Left forelimb (tissue), 1 donor: ENCODE measurements at places on chromosomes 2 and 18.

DNA sequence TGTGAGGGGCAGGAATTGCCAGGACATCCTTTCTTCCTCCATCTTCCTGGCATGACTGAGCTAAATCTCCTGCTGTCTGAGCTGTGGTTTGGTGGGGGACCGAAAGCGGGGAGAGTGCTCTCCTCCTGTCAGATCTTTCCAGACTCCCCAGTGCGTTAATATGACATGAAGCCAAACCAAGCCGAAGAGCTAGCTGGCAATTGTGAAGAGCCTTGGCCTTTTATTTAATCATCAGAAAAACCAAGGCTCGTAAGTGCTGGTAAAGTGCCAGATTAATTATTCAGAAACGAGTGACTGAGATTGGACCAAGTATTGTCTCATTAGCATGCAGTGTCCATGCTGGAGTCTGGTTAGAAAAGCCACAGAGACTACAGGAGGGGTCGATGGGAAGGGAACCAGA lies 14.5 kb upstream of the LRPPRC start:
- no peak for DNase-seq

DNA sequence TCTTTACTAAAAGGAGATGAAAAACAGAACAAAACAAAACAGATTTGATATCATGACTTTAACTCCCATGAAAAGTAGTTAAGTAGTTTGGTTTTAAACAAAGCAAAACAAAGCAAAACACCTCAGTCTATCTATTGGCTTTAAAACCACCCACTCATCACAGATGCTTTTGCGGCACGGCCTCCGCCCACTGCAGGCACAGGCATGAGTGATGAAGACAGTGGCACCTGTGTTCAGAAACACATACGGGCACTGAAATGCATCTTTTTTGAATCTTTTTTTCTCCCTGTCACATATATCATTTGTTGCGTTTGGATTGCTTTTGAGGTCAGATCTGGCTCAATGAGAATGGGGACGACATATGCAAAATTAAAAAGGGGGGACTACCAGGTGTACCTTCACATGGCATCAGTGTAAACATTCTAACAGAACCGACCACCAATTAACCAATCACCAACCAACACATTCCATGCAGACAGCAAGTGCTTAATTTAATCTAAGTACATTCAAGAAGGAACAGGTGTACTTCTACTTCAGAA lies 147.4 kb upstream of the REV1 start:
- no peak for DNase-seq

GRCh38 chr2:219631904-219632759 lies 4.7 kb downstream of the SLC4A3 start:
- peak; percentile 59 for DNase-seq

DNA sequence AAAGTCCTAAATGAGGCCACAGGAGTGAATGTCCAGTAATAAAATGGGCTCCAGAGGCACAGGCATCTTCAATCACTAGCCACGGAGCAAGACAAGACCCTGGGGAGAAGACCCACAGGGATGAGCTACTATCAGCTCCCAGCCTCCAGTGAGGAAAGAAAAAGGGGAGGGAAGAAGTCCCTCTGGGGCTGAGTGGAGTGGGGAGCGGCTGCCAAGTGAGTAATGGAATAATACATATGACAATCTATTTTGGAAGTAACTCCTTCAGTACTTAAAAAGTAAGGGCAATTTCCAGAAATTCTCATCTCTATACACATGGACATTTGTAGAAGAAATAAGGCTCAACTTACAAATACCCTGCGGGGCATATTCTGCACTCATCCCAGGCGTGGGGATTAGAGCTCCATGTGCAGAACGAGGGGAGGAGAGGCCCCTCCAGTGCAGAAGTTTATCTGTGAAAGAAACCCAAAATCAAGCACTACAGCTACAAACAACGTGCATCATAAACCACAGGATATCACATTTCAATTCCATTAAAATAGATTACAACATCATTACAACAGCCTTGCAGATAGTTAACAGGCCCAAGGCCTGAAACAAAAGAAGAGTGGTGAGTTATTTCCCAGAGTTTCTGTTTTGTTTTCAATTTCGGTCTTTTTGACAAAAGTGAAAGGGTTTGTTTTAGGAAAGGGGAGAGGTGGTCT lies 84.9 kb downstream of the BCL11A start:
- no peak for DNase-seq

DNA sequence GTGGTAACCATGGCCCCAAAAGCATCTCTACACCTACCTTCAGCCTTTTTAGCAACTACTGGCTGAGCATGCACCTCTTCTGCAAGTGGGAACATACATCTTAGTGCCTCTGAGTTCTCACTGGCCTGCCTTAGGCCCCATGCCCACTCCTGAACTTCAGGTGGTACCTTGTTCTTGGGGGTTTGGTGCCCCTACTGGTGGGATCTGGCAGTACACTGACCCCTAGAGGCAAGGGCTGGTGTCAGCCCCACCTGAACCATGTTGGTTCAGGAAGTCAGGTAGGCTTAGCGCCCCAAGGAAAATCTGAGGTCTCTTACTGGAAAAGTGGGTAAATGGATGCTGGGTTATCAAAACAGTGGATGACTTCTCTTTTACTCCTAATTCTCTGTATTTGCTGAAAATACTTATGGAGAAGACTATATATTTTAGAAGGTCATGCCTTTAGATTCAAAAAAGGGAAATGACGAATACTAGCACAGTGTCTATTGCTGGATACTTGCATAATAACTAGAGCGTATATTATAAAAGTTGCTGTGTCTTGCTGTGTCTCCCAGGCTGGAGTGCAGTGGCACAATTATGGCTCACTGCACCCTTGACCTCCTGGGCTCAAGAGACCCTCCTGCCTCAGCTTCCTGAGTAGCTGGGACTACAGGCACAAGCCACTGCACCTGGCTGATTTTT lies 84.6 kb downstream of the RAB31 start:
- DNase-seq, result no peak

GRCh38 chr2:229170916-229171315 lies 100.2 kb downstream of the PID1 start:
- DNase-seq, result no peak

DNA sequence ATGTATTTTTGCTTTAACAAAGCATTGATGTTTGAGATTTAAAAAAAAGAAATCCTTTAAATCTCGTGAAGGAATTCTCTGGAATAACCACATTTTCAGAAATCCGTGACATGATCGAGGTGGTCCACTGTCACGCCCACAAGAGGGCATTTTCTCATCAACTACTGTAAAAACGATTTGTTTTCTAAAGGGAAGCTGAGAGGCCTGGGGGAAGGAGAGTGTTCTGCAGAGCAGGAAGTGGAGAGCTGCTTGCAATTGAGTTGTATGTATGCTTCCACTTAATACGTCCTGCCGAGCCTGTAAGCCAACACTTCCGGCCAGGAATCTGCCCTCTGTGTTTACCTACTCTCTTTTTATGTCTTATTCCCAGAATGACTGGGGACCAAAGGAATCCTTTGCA lies 19.4 kb downstream of the KLHL29 start:
- DNase-seq, result no peak

GRCh38 chr2:32742376-32742775 lies 114.5 kb downstream of the TTC27 start:
- no peak for DNase-seq

DNA sequence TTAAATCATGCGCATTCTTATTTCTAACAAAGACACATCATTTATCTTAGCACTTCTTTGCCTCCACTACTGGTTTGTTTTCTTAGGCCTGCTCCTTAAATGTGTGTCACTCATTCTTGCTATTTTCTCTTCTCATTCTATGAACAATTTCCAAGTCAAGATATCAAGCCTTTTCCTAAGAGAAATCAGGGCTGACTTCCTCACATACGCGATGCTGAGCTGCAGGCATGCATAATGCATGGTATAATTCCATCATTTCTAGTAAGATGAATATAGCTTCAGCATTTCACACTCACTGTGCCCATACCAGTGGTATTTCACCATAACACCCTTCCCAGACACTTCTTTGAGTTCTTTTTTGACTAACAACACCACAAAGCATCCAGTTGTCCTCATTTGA lies 838.9 kb upstream of the DDX18 start:
- DNase-seq, result no peak

GRCh38 chr2:64951306-64951953 lies 37.8 kb upstream of the SLC1A4 start:
- DNase-seq, result no peak

DNA sequence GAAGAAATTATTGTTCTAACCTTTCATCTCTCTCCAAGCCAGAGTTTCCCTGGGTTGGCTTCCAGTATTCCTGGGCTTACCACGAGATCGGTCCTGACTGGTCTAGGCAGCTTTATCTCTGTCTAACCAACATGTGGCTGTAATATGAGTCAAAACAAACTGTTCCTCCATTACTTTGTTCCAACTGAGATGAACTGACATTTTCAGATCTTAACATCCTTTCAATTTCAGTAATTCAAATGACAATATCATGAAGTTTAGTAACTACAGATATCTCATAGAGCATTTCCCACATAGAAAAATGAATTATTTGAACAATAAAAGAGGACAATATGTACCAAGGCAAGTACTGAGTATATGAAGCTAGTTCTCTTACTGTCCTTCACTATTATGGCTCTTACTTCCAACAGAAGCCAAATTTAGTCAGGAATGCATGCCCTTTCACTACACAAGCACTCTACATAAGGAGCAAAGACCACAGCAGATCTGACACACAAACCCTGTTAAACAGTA lies 15.5 kb downstream of the SLC25A12 start:
- DNase-seq, result no peak

DNA sequence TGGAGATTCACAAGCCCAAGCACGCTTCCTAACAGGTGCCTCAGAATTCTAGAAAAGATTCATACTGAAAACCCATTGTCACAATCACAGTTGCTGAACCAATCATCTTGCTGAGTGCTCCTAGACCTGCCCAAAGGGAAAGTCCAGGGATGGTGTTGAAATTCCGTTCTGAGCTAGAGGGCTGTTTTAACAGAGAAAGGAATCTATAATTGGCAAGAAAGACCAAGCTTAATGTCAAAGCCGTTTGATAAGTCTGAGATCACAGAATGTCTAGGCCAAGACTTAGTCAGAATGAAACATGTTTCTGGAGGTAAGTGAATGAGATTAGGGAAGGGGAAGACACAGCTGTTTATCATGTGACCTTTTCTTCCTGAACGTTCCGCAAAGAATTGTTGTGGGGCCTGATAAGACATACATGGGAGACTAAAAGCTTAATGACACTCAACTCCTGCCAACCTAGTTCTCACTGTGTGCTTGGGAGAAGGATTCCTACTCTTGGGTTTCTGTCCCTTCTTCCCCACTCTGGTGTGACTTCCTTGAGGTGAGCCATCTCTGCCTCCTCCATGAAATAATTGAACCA lies 27.5 kb downstream of the PMAIP1 start:
- DNase-seq, result no peak
